ENCODE measurements at places on chromosomes 12 and 14. TPM values are rescaled to one million over a fixed set of nuclear protein-coding genes. Genes with fewer than 3 reads are reported as not detected.

The TCL1B gene
- total RNA-seq = not detected

The ARID2 gene
- 19.3 TPM for total RNA-seq

The GLT1D1 gene
- not detected for total RNA-seq

The HHIPL1 gene
- 2.6 TPM for total RNA-seq

The MUCL1 gene
- total RNA-seq = not detected

The CYP46A1 gene
- total RNA-seq = not detected

The PRB2 gene
- not detected for total RNA-seq

The GUCY2C gene
- total RNA-seq = not detected

The MDGA2 gene
- total RNA-seq = not detected

The DEGS2 gene
- not detected for total RNA-seq

The PPP1R1A gene
- total RNA-seq = not detected

The GRIP1 gene
- not detected for total RNA-seq

The GLS2 gene
- not detected for total RNA-seq

The GZMH gene
- total RNA-seq = not detected

The AQP2 gene
- total RNA-seq = not detected

The EML1 gene
- 7.8 TPM for total RNA-seq

The EML5 gene
- not detected for total RNA-seq

The LRRIQ1 gene
- total RNA-seq = 0.48 TPM

The ASCL1 gene
- not detected for total RNA-seq

The KIF5A gene
- 0.91 TPM for total RNA-seq
